DMS153 (cell line): ENCODE measurements at places on chromosomes 2 and 18.

DNA sequence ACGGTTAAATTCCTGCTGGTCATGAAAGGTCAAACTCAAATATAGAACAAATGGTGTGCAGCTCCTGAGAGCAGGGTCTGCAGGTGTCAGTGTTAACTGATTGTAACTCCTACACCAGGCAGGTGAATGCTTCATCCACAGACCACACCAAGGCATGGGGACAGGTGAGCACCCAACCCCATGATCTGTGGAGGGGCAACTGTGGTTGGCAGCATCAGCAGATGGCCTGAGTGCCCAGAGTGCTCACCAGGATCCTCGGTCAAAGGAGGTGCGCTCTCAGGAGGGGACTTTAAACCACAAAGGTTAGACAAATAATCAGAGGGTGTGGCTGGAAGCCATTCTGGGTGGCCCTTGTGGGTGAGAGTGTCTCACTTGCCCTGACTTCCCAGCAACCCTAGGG is 44.5 kb downstream of the PTGR3 start:
- DNase-seq, result no peak

GRCh38 chr2:223971-224760 is 39.7 kb downstream of the SH3YL1 start:
- DNase-seq, result no peak

DNA sequence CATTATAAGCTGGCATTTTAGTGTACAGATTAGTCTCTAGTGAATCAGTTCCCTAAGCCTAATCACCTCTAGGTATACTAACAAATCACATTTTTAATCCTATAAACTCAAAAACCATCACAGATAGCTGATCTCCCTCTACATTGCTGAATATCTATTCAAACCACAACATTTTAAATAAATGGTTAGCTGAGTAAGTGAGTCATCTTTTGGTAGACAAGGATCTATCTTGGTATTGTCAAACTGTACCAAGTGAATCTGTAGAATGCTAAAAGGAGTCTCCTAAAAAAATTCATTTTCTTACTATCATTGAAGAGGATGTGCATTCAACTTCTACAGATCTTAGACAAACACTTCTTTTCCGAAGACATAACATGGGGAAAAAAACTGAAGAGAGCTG is 40.7 kb downstream of the INO80D start:
- DNase-seq, result no peak

DNA sequence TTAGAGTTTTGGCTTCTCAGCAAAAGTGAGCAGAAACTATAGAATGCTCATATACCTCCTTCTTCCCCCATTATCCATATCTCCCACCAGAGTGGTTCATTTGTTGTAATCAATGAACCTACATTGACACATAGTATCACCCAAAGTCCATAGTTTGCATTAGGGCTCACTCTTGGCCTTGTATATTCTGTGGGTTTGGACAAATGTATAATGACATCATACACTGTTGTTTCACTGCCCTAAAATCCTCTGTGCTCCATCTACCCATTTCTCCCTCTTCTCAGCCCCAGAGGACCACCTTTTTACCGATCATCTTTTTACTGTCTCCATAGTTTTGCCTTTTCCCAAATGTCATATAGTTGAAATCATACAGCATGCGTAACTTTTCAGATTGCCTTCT is 24.1 kb downstream of the ZFP36L2 start:
- no peak for DNase-seq

DNA sequence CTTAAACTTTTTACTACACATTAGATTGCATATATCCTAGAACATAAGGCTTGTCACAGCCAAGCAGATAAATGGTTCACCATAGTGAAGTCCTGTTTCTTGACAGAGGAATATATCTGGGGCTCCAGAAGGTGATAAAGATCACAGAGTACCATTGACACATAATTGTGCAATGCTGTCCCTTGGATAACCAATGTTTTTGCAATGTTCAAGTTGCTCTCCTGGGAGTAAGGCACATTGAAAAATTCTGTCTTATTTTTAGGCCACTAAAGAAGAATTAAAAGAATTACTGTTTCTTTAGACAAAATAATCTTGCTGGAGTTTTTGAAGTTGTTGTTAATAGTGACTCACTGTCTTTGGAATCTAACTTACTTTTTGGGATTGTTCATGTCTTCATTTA is 1132.8 kb downstream of the LRP1B start:
- no peak for DNase-seq

GRCh38 chr18:36589857-36590543 is 238.8 kb downstream of the TPGS2 start:
- no peak for DNase-seq
